ENCODE measurements at places on chromosomes 5 and 9.

DNA sequence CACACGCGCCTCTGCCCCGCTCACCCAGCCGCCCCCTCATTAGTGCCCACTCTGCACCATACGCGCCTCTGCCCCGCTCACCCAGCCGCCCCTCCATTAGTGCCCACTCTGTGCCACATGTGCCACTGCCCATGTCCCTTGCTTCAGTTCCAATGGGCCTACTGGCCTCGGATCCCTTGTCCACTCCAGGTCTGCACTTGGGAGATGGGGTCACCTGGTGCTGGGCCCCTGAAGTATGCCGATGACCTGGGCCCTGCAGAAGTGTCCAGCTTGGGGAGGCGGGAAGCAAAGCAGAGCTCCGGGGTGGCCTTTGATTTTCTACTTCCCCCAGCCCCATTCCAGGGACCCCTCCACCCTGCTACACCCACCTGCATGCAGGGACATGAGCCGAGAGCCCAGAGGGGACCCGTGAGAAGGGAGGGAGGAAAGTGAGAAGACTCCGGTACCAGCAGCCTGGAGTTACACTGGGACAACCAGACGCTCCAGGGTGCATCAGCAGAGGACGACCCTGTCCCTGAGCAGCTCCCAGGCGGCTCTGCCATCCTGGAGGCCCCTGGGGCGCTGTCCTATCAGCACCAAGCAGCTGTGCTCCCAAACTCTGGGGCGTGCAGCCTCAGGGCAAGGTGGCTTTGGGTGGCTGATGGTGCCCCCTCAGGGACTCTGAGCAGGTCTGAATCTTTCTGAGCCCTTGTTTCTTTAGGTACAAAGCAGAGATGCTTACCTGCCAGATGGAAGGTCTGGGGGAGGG lies 140.8 kb downstream of the RXRA start:
- no peak for DNase-seq

DNA sequence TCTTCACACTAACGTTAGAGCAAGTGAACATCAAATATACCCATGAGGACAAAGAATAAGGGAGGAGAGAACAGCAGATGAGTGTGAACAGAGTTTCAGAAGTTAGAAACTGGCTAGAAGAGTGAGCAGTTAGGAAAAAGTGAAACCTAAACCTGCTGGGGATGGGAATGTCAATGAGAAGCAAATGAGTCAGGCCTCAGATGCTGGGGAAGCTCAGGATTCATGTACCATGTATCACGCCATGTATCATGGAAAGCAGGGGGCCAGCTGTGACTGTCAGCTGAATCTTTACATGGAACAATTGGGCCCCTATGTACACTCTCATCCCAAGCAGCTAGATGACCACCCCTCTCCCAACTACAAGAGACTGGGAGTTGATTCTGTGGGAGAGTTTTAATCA lies 16.2 kb downstream of the GDF9 start:
- DNase-seq = no peak

DNA sequence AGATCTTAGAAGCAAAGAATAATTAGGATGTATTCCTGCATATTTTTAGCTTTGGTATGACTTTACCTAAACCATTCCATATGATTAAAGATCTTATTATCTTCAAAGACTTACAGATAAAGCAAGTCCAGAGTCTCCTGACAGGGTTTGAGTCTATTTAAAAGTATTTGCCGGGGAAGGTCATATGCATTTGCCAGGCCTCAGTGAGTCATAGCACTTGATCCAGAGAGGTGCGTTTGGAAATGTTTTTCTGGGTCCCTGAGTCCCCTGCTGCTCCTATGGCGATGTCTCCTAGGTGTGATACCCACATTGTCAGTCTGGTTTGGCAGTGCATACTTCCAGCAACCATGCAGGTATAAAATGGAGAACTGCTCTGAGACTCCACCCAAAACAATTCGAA lies 217.0 kb downstream of the FBXL7 start:
- DNase-seq = no peak

- DNase-seq = no peak
These were observed 6.2 kb downstream of the SKP2 start for GRCh38 chr5:36158144-36158543.

DNA sequence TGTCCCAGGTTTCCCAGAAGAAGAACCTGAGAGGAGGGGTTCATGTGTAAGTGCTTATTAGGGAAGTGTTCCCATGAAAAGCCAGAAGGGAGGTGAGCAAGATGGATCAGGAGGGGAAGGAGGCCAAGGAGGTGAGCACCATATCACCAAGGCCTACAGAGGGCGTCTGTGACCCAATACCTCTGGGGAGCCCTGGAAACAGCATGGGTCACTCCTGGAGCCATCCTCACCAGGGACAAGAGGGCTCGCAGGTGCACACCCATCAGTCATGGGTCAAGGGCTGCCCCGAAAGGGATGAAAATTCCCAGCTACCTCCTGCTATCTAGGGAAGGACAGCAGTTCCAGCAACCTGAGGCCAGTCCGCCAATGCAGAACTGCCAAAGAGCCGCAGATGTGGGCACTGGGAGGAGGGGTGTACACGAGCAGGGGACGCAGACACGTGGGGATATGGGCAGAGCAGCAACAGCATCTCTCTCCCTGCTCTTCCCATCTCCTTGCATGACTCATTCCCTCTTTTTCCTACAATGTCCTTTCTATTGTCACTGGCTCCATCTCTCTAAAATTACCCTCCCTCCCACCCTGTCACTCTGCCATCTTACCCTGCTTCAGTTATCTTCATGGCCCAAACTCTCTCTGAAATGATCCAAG lies 167.6 kb upstream of the FSTL4 start:
- DNase-seq = no peak

GRCh38 chr5:82719368-82719767 lies 357.8 kb downstream of the TMEM167A start:
- no peak for DNase-seq

- no peak for DNase-seq
These were observed 4.8 kb downstream of the PLK2 start for GRCh38 chr5:58455066-58455465.

- no peak for DNase-seq
These were observed 27.6 kb downstream of the TRPC7 start for GRCh38 chr5:136337788-136338187.

GRCh38 chr9:113898151-113898550 lies 22.0 kb downstream of the ZNF618 start:
- DNase-seq = no peak

All from stimulated activated CD4-positive, alpha-beta T cell treated with anti-CD3 and anti-CD28 coated beads, Interleukin-4, amount 100 ng/mL, for 1 hour (primary cell).